Stimulated activated CD8-positive, alpha-beta memory T cell treated with anti-CD3 and anti-CD28 coated beads, Interleukin-4, amount 100 ng/mL, for 24 hours (primary cell): ENCODE measurements at places on chromosomes 2 and 18.

GRCh38 chr2:101405351-101405899, 18.1 kb upstream of the CREG2 start:
- DNase-seq = no peak

GRCh38 chr18:22459491-22459890, 41.8 kb upstream of the CTAGE1 start:
- DNase-seq = no peak

DNA sequence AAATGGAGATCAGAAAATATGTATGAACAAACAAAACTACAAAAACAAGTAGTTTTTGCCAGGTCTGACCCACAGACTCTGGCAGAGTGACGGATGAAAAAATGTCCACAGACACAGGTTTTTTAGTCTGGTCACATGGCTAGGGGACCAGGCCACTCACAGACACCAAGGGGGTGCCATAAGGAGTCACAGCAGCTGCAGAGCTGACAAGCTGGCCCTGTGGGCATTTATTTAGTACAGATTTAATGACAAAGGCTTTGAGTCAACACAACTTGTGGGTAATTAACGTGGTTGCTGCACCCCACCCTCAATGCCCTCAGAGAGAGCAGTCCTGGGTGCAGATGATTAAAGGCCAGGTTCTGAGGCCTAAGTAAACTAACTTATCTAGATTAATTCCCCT, 76.0 kb downstream of the SH3YL1 start:
- DNase-seq = no peak

DNA sequence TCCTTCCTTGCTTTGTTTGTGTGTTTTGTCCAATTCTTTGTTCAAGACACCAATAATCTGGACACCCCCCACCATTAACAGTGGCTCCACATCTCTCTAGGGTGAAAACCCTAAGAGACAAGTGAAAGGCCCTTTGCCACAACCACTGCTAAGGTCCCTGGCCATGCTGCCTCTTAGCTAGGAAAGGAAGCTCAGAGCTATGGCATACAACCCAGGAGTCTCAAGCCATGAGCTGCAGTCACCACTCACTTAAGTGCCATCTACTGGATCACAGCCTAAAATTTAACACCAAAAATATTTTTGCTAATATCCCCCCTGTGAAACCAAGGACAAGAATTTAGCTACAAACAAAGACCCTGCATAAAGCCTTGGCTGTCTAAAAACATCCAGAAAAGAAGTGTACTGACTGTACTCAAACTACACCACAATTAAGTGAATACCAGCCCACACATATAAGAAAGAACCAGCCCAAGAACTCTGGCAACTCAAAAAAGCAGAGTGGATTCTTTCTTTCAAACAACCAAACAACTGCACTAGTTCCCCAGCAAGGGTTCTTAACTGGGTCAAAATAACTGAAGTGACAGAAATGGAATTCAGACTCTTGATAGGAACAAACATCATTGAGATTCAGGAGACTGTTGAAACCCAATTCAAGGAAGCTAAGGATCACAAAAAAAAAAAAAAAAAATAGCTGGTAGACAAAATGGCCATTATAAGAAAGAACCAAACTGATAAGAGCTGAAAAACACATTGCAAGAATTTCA, 130.1 kb upstream of the GALNT5 start:
- no peak for DNase-seq

DNA sequence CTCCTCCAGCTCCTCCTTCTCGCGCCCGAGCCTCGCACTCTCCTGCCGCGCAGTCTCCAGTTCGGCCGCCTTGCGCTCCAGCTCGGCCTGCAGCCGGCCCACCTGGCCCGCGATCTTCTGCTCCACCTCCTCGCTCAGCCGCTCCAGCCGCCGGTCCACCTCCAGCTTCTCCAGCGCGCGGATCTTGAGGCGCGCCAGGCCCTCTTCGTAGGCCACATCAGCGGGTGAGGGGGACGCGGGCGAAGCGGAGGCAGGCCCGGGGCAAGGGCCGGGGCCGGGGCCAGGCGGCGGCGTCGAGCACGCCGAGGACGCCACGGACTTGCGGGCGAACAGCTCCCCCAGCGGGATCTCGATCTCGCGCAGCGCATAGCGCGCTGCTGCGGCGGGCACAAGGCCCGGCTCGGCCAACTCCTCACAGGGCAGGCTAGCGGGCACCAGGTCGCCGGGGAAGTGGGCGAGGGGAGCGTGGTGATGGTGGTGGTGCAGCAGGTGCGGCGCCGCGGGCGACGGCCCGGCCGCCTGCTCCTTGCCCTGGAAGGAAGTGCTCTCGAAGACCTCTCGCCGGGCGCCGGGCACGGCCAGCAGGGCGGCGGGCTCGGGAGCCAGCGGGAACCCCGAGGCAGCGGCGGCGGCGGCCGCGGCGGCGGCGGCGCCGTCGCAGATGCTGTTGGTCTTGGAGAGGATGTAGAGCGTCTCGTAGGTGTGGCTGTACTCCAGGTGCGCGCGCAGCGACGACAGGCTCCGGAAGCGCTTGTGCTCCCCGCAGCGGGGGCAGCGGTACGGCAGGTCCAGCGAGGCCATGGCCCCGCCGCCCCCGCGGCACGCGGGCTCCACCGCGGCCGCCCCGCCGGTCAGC, 15.2 kb downstream of the FBXO41 start:
- peak; percentile 60 for DNase-seq

- DNase-seq = no peak
Observed at GRCh38 chr2:16127276-16127940, 187.1 kb downstream of the MYCN start.

- no peak for DNase-seq
Observed at GRCh38 chr2:134140251-134140661, 113.6 kb upstream of the MGAT5 start.

DNA sequence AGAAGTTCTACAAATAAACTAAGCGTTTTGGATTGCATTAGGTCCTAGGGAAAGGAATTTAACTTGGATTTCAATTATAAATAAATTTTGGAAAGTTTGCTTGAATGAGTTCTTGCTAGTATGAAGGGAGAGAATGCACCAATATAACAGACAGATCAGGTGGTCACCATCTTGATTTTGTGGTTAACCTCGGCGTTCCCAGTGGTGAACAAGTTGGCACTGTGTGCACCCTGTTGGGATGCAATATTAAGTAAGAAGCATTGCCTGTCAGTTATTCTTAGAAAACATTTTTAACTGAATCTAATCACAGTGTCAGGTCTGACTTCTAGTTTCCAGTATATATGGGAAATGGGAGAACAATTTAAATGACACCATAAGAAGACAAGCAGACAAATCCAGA, 673.4 kb downstream of the SLC4A3 start:
- no peak for DNase-seq

GRCh38 chr2:170953941-170954340, 24.9 kb downstream of the GORASP2 start:
- no peak for DNase-seq

GRCh38 chr18:70195014-70195614, 10.4 kb downstream of the RTTN start:
- no peak for DNase-seq

- DNase-seq = peak; percentile 19
Observed at GRCh38 chr2:60899230-60899891, 18.0 kb downstream of the REL start.

GRCh38 chr2:79972661-79973060, 331.9 kb downstream of the LRRTM1 start:
- no peak for DNase-seq

- no peak for DNase-seq
Observed at GRCh38 chr2:11023326-11024258, 111.9 kb downstream of the KCNF1 start.
